Activated T-helper 17 cell treated with anti-CD3 and anti-CD28 coated beads, Interleukin-2, amount 50 U/mL, for 72 hours (primary cell): ENCODE measurements at places on chromosomes 16 and 17. TPM values are rescaled to one million over a fixed set of nuclear protein-coding genes. Genes with fewer than 3 reads are reported as not detected.

The HEATR3 gene
- 23.3 TPM for total RNA-seq

DNA sequence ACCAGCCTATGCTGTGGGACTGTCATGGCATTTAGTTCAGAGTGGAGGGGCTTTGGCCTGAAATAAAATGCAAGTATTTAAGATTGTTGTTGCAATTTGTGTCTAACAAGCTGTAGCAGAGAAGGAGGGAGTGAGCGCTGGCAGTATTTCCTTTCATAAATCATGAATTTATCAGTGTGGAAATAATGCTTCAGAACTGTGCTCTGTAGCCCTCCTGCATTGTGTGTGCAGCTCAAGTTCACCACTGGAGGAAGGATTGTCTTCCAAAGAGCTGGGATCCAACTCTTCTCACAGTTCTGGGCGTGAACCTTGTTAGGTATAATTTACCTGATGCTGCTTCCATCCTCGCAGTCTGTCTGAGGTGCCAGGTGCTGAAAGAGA lies 15.1 kb downstream of the SNX11 start:
- no peak for ATAC-seq

DNA sequence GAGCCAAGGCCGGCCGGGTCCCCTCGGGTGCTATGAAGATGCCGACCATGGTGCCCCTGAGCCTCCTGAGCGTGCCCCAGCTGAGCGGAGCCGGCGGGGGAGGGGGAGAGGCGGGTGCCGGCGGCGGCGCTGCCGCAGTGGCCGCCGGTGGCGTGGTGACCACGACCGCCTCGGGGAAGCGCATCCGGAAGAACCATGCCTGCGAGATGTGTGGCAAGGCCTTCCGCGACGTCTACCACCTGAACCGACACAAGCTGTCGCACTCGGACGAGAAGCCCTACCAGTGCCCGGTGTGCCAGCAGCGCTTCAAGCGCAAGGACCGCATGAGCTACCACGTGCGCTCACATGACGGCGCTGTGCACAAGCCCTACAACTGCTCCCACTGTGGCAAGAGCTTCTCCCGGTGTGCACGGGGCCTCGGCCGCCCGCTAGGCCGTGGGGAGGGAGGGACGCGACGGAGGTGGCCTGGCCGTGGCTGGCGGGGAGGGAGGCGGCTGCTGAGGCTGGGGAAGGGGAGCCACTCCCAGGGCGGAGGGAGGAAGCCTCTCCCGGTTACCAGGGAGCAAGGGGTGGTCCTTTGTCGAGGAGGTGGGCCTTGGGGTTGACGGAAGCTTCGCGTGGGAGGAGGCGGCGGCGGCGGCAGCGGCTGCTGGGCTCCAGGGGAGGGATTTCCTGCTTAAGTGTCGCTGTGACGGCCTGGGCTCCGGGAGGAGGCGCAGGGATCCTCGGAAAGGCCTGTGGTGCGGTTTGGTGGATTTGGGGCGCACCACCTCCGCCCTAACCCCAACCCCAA lies 1.3 kb downstream of the MAZ start:
- ATAC-seq, result peak; percentile 39

GRCh38 chr17:2347805-2348685 lies 10.7 kb downstream of the SGSM2 start:
- ATAC-seq, result no peak

DNA sequence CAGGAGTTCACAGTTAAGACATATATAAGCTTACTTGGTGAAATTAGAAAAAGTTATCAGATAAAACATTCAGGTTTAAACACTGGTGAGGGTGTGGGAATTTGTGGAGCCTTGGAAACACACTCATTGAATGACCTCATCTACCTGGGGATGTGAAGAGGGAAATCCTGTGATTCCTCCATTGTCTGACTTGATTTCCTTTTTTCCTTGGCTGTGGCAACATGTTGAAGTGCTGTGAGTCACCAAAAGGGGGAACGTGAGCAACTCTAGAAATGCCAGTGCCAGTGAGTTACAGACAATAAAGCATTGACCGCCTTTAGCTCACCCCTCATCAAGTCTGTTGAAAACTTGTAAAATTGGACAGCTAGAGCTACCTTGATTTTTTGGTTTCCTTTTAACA lies 1.8 kb downstream of the HMOX2 start:
- no peak for ATAC-seq
